ENCODE measurements at places on chromosomes 1 and 21.

DNA sequence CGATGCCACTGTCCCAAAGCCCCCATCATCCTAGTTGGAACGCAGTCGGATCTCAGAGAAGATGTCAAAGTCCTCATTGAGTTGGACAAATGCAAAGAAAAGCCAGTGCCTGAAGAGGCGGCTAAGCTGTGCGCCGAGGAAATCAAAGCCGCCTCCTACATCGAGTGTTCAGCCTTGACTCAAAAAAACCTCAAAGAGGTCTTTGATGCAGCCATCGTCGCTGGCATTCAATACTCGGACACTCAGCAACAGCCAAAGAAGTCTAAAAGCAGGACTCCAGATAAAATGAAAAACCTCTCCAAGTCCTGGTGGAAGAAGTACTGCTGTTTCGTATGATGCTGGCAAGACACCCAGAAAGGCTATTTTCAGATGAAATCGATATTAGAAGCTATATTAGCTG lies 8.1 kb downstream of the RHOU start:
- DNase-seq: no peak

- DNase-seq: no peak
These were observed 103.3 kb upstream of the SLC45A1 start for GRCh38 chr1:8214501-8215173.

GRCh38 chr1:193031431-193031830 lies 27.7 kb downstream of the UCHL5 start:
- DNase-seq: peak; percentile 61

DNA sequence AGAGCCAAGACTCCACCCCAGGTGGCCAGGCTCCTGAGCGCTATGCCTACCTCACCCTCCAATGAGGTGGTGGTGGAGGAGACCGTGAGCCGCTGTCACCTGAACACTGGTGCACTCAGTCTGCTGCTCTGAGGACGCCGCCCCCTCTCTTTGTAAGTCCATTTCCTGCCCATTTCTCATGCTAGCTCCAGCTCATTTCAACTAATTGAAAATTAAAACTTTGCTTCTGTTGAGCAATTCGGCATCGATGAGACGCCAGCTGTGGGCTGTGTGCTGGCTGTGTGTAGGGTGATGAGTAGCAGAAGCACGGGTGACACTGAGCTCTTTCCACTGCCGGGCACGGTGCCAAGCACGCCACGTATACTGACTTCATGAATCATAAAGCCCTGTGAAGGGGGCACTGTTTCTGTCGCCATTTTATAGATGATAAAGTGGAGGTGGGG lies 11.2 kb downstream of the TNFRSF1B start:
- DNase-seq: no peak

GRCh38 chr1:177779166-177779965 lies 190.5 kb downstream of the SEC16B start:
- no peak for DNase-seq

DNA sequence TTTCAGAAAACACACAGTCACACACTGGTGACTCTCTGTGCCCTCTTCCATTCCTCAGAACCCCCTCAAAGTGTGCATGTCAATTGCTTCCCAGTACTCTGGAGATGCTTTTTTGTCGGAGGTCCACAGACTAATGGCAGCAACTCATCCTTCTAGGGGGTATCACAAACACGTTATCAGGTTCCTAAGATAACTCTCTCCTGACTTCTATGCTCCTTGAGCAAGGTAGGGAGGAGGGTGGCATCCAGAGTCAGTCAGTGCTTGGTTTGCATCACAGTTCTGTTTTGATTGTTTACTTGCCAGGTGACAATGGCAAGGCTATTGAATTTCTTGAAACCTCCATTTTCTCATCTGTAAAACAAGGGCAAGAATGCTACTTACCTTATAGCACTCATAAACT lies 39.4 kb upstream of the DYNLT5 start:
- DNase-seq: no peak

- peak; percentile 9 for DNase-seq
These were observed 3.9 kb downstream of the NEGR1 start for GRCh38 chr1:72278461-72278860.

DNA sequence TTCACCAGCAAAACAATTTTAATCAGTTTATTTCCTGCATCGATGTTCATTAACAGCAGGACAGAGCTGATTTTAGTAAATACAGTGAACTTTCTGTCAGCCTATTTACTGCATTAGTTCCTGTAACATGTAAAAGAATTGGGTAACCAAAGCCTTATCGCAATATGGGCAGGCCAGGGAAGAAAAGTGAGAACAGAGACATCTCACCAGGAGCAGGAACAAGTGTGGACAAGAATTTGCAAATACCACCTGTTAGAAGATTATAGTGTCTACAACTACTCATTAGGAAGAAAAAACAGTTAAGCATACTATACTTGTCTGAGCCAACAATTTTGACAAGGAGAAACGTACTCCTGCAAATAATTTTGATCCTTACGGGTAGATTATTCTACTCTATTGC lies 1293.9 kb downstream of the PLA2G4A start:
- DNase-seq: no peak

DNA sequence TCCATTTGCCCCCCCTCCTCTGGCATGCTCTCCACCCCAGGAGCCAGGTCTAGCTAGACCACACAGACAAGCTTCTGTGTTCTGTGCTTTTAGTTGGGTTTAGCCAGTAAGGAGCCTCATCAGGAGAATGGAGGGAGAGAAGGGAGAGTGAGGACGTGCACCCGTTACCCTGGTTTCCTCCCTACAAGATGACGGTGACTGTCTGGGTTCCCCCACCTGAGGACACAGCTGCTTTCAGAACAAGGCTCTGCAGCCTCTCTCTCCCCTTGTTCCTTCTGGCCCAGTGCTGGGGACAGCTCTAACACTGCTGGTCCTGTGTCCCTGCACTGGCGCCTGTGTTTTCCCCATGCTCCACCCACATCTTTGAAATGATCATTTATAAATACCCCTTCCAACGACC lies 184.4 kb upstream of the GALNT2 start:
- DNase-seq: no peak

DNA sequence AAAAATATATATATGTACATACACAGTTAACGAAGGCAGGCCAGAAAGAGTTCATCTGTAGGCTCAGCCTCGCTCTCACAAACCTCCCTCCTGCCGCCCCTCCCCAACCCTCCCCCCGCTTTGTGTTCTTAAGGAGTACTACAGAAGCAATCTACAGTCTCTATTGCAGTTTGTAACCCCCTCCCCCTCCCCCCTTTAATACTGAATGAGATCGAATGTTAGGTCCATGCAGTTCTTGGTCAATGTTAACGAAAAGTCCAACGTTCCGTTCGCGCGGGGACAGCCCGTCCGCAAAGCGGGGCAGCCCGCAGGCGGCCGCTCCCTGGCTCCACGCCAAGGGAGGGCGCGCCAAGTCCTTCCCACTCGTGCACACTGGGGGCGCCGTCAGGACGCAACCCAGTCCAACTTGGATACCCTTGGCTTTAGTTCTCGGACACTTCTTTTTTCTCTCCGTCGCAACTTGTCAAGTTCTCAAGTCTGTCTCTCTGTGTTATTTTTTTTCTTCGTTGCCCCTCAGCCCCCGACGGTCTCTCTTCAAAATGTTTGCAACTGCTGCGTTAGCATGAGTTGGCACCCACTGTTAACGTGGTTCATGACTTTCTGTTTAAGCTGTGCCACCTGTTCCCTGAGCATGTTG lies 2.2 kb downstream of the JUN start:
- DNase-seq: peak; percentile 69

- no peak for DNase-seq
These were observed 57.0 kb downstream of the LRRC53 start for GRCh38 chr1:74455390-74455789.

DNA sequence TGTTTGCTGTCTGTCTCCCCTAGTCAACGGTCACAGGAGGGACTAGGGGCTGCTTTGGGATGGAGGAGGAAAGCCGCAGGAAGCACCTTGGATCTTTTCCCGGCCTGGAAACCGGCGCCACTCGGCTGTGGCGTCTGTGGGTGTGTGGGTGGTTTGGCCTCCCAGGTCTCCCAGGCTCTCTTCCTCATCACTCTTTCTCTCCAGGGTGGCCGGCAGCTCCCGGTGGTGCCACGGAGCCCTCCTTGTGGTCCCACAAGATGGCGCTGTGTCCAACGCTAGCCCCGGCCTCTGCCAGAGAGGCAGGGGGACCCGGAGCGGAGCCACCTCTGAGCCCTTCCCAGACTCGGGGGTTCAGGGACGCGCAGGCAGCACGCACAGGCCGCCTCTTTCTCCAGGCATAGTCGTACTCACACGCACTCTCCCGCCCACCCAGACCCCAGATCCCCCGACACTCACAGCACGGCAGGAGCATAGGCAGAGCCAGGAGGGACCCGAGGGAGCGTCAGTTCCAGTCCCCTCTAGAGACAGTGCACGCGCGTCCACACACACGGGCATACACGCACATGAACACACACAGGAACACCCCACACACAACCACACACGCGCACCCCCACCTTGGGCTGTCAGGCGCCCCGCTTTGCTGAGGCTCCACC lies 31.2 kb downstream of the CDCP2 start:
- peak; percentile 80 for DNase-seq

- no peak for DNase-seq
These were observed 4.3 kb downstream of the PTPN14 start for GRCh38 chr1:214546886-214547641.

DNA sequence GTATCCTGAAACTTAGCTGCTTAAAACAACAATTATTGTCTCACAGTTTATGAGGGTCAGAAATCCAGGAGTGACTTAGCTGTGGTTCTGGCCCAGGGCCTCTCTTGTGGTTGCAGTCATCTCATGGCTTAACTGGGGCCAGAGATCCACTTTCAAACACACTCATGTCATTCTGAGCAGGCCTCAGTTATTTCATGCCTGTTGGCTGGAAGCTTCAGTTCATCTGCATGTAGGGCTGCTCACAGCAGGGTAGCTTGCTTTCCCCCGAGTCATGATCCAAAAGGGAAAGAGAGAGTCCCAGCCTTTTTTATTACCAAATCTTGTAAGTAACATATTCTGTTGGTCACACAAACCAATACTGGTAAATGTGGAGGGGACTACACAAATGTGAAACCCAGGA lies 96.6 kb upstream of the B3GALT2 start:
- DNase-seq: peak; percentile 12

- DNase-seq: no peak
These were observed 736.2 kb downstream of the PTPRU start for GRCh38 chr1:29972421-29973053.

DNA sequence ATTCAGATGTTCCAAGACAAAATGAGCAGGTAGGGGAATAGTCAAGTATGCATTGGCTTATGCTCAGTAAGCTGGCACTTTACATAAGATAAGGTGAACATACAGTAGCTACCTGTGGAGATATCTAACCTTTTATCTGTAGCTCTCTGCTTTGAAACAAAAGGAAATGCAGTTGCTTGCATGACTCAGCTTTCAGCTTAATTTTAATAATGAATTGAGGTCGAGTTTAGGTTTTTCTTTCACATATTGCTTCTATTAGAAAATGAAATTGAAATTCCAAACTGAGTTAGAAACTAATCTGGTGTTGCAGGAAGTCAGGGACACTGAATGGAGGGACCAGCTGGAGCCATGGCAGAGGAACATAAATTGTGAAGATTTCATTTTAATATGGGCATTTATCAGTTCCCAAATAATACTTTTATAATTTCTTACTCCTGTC lies 8.3 kb downstream of the FRRS1 start:
- DNase-seq: no peak

DNA sequence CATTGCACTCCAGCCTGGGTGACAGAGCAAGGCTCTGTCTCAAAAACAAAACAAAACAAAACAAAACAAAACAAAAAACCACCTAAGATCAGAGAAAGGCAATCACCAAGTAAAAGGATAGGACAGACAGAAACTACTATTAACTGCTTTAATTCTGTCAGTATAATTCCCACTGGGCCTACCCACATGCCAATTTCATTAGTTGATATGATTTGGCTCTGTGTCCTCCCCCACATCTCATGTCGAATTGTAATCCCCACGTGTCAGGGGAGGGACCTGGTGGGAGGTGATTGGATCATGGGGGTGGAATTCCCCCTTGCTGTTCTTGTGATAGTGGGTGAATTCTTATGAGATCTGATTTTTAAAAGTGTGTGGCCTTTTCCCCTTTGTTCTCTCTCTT lies 27.2 kb upstream of the CAPZB start:
- peak; percentile 47 for DNase-seq

DNA sequence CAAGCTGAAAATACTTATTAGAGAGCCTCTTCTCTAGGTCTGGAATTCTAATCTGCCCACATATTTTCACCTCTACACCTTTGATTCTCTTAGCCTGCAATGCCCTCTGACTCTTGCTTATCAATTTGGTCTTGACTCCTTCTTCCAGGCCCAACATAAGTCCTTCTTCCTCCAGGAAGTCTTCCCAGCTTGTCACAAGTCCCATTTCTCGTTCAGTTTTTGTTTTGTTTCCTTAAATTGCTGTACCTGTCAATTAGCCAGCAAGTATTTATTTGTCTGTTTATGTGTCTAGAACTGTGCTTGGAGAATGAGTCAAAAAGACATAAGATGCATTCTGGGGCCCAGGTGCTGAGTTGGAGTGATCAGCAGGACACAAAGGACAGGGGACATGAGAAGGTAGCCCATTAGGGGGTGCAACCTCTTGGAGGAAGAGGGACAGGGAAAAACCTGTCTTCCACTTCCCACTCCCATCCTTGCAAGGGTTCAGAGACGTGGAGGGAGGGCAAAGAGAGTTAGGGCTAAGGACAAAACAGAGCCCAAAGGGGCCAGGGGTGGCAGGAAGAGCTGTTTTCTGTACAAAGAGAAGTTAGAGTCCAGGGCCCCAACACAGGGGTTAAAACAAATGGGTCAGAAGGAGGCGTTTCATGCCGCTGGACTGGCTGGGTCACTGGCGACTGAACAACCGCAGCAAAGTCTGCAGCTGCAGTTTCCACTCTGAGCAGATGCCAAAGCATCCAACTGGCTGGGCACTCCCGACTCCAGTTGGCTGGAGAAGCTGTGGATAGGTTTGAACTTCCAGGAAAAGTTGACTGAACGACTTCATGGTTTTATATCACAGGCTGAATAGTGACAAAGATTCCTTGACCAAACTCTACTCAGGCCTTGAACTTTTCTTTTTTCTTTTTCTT lies 10.7 kb upstream of the CNR2 start:
- no peak for DNase-seq

GRCh38 chr1:8017495-8018197 lies 8.5 kb downstream of the ERRFI1 start:
- no peak for DNase-seq

DNA sequence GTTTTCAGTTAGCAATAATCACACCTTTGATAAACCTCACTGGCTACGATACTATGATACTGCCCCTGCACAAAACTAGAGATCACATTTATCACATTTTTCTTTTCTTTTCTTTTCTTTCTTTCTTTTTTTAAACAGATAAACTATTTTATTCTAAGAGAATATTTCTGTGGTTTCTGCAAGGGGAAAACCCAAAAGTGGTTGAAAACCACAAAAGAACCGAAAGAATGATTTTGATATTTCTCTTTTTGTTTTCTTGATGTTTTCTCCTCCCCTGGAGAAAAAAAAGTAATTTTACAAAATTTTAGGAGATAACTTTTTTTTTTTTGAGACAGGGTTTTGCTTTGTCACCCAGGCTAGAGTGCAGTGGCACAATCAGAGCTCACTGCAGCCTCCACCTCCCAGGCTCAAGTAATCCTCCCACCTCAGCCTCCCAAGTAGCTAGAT lies 18.4 kb upstream of the FRRS1 start:
- peak; percentile 56 for DNase-seq

GRCh38 chr1:66929146-66929688 lies 4.4 kb downstream of the MIER1 start:
- DNase-seq: peak; percentile 69

GRCh38 chr1:77370583-77371306 lies 88.9 kb downstream of the AK5 start:
- DNase-seq: no peak

- no peak for DNase-seq
These were observed 18.6 kb upstream of the MAPKAPK2 start for GRCh38 chr1:206666031-206666561.

- no peak for DNase-seq
These were observed 22.4 kb upstream of the LRRC8C start for GRCh38 chr1:89610457-89611011.

- DNase-seq: peak; percentile 29
These were observed 57.8 kb downstream of the LPAR3 start for GRCh38 chr1:84835169-84835568.
